ENCODE measurements at places on chromosomes 3 and 15.

GRCh38 chr15:57881361-57881760 lies 174.8 kb downstream of the POLR2M start:
- no peak for DNase-seq

DNA sequence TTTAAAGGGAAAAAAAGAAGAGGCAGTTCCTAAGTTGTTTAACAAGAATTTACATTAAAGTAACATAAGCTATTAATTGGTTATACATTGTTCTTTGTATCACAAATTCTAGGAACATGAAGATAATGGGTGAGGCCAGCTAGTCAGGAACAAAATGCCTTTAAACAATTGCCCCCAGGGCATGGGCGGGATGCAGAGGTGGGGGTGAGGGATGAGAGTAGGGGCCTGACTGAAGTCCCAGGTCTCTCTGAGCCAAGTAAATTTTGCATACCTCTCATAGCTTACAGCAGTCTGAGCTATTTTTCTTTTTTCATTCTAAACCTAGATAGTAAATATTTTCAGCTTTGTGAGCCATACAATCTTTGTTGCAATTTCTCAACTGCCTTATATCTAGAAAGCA lies 77.8 kb upstream of the RNU6-1 start:
- no peak for DNase-seq

- DNase-seq = no peak
Measured at GRCh38 chr3:115903843-115904242, 280.5 kb downstream of the GAP43 start.

DNA sequence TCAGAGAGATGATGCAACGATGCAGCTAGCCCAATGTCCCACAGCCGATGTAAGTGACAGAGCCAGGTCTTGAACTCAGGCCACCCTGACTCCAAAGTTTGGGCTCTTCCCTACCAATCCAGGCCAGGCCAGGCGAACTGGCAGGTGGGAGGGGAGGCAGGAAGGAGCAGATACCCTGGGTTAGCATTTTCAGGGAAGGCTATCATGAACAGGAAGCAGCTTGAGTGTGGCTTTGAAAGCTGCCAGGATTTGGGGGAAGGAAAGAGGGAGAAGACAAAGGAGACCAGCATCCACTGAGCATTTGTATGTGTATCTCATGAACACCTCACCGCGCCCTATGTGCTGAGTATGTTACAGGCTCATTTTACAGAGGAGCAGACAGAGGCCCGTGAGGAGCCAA lies 38.8 kb downstream of the LMCD1 start:
- DNase-seq = no peak

GRCh38 chr3:76685858-76686257 lies 354.0 kb upstream of the ROBO2 start:
- no peak for DNase-seq

GRCh38 chr3:198061119-198062067 lies 101.4 kb downstream of the LMLN start:
- DNase-seq = no peak

- no peak for DNase-seq
Measured at GRCh38 chr15:47516972-47517371, 200.3 kb upstream of the SEMA6D start.

DNA sequence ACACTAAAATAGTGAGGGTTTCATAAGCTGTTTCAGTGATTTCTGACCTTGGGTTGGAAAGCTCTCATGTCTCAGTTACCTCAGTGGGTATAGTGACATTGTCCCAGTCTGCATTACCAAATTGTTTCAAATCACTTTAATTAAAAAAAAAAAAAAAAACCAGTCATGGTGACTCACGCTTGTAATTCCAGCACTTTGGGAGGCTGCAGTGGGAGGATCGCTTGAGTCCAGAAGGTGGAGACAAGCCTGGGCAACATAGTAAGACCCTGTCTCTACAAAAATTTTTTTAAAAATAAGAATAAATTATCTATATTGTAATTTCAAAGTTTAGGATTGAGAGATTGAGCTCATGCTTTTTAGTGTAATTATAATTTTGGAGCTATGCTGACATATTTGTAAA lies 78.0 kb downstream of the MBNL1 start:
- no peak for DNase-seq

DNA sequence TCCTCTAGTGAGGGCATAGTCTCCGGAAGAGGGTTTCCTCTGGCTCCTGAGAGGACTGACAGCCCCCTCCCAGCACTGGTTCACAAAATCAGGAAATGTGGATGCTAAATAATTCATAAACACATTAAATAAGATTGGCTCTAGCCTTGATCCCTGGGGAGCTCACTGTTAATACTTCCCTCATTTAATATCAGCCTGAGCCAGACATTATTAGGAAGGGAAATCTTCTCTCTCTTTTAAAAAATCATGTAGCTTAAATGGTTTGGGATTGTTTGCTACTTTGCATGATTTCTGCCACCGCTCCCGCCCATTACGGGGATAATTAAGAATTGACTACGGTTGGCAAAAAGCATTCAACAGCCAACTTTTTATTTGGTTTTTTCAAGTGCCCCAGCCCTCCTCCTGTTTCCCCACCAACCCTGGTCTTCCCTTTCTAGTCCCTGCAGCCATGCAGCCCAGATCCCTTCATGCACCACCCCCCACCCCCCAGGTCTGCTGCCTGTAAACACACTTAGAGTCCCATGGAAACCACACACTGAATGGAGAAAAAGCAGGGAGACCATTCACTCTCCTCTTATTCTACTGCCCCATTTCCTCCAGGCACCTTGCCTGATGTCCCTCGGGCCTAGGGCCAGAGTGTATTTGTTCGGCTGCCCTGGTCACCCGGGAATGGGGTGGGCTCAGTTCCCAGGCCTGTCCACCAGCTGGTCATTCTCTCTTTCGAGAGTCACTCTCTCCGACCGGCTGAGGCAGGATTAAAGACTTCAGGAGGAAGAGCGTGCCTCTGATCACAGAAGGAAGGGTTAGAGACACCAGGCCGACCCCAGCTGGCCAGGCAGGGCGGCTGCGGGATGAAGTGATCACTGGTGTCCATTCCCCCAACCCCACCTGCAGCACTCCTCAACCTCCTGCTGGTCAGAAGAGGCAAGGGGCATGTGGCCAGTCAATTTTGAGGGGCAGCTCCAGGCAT lies 45.1 kb downstream of the SEMA5B start:
- no peak for DNase-seq

- no peak for DNase-seq
Measured at GRCh38 chr15:22978691-22979237, 1.4 kb downstream of the CYFIP1 start.
